ENCODE measurements at places on chromosomes 12 and 14. TPM values are rescaled to one million over a fixed set of nuclear protein-coding genes. Genes with fewer than 3 reads are reported as not detected.

GRCh38 chr12:48187916-48188695 lies 4.7 kb downstream of the CCDC184 start:
- no peak for DNase-seq

GRCh38 chr12:102095677-102096263 lies 24.1 kb downstream of the NUP37 start:
- no peak for DNase-seq

DNA sequence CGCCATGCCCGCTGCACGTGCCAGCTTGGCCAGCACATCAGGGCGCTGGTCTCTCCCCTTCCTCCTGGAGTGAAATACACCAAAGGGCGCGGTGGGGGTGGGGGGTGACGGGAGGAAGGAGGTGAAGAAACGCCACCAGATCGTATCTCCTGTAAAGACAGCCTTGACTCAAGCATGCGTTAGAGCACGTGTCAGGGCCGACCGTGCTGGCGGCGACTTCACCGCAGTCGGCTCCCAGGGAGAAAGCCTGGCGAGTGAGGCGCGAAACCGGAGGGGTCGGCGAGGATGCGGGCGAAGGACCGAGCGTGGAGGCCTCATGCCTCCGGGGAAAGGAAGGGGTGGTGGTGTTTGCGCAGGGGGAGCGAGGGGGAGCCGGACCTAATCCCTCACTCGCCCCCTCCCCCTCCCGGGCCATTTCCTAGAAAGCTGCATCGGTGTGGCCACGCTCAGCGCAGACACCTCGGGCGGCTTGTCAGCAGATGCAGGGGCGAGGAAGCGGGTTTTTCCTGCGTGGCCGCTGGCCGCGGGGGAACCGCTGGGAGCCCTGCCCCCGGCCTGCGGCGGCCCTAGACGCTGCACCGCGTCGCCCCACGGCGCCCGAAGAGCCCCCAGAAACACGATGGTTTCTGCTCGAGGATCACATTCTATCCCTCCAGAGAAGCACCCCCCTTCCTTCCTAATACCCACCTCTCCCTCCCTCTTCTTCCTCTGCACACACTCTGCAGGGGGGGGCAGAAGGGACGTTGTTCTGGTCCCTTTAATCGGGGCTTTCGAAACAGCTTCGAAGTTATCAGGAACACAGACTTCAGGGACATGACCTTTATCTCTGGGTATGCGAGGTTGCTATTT lies 914 bp upstream of the CCND2 start:
- DNase-seq: no peak

DNA sequence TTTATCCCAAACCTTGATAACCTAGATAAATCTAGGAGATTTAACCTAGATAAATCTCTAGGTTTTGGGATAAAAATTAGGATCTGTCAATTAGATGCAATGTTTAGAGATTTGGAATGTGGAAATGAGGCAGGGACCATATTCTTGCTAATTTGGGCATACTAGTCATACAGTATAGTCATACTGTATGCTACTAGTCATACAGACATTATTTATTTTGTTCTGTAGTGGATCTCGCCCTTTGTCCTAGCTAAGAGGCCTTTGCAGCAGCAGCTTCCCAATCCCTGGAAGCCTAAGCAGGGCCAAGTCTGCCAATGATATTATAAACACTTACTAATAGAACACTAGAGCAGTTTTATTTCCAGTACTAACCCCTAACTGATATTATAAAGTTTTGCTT lies 136.4 kb downstream of the CEP128 start:
- DNase-seq: no peak

- DNase-seq: no peak
Measured at GRCh38 chr12:128387811-128388422, 120.9 kb downstream of the TMEM132C start.

GRCh38 chr12:58959639-58960300 lies 39.5 kb upstream of the LRIG3 start:
- DNase-seq: no peak

DNA sequence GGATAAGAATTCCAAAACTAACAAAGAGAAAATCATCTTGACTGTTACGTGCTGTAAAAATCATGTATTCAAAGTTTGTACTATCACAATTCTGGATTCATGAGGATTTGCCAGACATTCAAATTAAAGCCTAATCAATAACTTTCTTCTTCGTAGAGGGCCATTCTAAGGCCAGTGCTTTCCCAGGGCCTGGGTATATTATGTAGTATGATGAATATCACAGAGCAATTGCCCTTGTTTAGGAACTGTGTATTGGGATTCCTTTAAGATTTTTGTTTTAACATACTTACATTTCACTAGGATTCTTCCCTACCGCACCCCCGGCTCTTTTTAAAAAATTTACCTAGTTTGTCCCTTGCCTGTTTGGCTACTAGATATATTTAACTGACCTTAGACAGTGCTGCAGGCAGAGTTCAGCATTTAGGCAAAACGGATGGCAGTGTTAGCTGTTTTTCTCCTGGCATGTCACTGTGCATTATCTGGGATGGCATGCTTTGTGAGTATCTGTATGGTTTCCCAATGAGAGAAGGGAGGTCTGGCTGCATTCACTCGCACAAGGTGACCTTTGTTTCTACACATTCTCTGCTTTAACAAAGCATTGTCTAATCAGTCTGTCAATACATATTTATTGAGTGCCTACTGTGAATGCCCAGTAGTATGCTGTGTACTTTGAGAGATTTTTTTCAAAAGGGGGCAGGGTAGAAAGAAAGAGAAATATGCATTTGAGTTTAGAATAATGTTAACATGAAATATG lies 63.3 kb downstream of the ERC1 start:
- DNase-seq: no peak

- DNase-seq: no peak
Measured at GRCh38 chr12:23238957-23239356, 614.0 kb downstream of the ETNK1 start.

DNA sequence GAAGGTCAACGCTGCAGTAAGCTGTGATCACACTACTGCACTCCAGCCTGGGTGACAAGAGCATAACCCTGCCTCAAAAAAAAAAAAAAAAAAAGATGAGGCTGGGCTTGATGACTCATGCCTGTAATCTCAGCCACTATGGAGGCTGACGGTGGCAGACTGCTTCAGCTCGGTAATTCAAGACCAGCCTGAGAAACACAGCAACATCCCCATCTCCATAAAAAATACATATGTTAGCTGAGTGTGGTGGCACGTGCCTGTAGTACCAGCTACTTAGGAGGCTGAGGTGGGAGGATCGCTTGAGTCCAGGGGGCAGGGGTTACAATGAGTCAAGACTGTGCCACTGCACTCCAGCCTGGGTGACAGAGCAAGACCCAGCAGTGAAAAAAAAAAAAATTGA lies 50.4 kb downstream of the GXYLT1 start:
- no peak for DNase-seq

DNA sequence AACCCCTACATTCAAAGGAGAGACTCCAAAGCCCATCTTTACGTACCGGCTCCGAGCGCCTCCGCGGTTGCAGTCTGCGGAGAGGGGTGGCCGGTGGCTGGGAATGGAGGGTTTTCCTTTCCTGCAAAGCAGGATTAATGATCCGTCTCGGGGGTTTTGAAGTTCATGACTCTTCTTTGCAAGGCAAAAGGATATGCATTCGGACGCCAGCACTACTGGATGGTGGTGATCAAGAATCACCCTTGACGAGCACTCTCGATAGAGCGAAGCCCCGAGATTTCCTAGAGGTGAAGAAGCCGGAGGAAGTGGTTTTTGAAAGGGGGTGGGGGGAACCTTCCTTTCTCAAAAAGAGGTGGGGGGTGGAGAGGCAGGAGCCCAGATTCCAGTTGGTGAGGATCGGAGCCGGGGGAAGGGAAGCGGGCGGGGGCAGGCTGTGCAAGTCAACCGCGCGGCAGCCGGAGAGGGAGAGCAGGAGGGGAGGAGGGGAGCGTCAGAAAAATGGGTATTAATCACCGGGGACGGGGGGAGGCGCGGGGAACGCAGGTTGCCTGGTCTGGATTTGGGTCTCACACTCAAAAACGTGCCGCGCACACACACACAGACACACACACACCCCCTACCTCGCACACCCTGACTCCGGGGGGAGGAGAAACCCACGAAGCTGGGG lies at the start of gene GRIN2B:
Gene GRIN2B, minus strand, starts transcription at position 307 of the 667 bp plus-strand sequence. CDS start 115,394 bp downstream, outside the sequence.
- no peak for DNase-seq

VDR gene
- 9.6 TPM for total RNA-seq

CLEC4C gene
- not detected for total RNA-seq

KCNH3 gene
- total RNA-seq: 0.10 TPM

KRT82 gene
- total RNA-seq: not detected

NANOG gene
- 0.56 TPM for total RNA-seq
